ENCODE measurements at places on chromosomes 16 and 17.

DNA sequence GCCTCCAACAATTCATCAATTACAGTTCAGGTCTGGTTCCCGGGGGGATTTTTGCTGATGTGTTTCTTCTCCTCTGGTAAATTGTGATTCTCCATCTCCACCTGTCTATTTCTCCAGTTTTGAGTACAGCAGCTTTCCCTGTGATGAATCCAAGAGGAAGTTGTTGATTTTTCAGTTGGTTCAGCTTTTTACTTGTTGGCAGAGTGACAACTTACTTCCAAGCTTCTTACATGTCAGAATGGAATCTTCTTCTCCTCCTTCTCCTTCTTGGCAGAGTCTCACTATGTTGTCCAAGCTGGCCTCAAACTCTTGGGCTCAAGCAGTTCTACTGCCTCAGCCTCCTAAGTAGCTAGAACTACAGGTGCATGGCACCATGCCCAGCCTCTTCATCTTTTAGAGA lies 33.4 kb upstream of the TMEM92 start:
- no peak for DNase-seq

- DNase-seq = no peak
These were observed 2.3 kb upstream of the CBX4 start for GRCh38 chr17:79841369-79842135.

- no peak for DNase-seq
These were observed 20.3 kb downstream of the HSD11B2 start for GRCh38 chr16:67451061-67451703.

DNA sequence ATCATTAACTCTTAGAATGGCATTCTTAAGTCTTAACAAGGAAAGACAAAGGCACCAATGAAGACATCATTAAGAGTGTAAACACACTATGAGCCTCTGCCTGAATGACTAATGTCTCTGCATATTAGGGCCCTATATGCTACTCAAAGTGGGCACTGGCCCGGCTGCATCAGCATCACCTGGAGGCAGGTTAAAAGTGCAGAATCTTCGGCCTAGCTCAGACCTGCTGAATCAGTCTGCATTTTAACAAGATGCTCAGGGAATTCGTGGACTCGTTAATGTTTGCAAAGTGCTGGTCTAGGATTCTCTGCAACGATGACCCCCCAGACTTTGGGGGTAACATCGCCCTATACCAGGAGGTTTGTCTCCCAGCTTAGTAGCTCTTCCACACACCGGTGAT lies 6.7 kb downstream of the MPP3 start:
- DNase-seq = no peak

DNA sequence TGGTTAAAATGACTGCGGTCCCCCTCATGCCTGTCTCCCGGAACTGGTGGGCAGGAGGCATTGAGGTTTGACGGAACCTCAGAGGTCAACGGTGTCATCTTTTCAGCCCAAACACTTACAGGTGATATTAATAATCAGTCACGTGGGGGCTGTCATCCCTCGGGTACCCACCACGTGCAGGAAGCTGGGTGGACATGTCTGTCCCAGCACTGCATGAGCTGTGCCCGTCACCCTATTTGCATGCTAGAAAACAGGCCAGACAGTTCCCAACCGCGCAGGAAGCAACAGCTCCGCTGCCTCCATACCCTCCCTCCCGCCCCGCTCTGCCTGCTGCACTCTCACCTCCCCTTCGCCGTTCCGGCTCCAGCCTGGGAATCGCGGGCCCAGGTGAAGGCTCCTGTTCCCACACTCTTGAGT lies 1.4 kb downstream of the SYNGR3 start:
- no peak for DNase-seq

GRCh38 chr16:89973654-89974335 lies 25.2 kb downstream of the DEF8 start:
- DNase-seq = no peak

- DNase-seq = no peak
These were observed 22.1 kb downstream of the TRIM25 start for GRCh38 chr17:56891751-56892150.
